ENCODE measurements at places on chromosomes 11 and 22.

- DNase-seq: no peak
These were observed 18.9 kb upstream of the YPEL1 start for GRCh38 chr22:21754523-21754922.

GRCh38 chr11:105975128-105975527 is 46.9 kb downstream of the MSANTD4 start:
- DNase-seq: no peak

GRCh38 chr11:126646701-126647557 is 291.4 kb downstream of the ST3GAL4 start:
- no peak for DNase-seq

DNA sequence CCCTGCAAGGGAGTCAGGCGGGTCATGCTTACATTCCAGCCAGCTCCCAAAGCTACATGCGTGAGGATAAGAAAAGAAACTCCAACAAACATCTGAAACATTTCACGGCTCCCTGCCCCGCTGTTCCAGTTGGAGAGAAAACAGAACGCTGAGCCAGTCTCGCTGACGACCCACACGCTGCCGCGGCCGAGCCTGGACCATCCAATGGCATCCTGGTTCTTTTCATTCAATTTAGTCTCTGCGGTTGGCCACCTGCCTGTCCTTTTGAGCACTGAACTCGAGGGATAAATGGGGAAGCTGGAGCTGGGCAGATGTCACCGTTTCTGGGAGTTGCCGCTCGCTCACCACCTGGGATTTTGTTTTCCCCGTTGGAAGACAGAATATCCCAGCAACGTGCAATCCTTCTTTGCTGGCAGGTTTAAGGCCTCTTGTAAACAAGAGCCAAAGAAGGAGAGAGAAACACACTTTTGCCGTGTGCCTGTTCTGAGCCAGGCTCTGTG is 45.3 kb upstream of the SHISAL1 start:
- no peak for DNase-seq

DNA sequence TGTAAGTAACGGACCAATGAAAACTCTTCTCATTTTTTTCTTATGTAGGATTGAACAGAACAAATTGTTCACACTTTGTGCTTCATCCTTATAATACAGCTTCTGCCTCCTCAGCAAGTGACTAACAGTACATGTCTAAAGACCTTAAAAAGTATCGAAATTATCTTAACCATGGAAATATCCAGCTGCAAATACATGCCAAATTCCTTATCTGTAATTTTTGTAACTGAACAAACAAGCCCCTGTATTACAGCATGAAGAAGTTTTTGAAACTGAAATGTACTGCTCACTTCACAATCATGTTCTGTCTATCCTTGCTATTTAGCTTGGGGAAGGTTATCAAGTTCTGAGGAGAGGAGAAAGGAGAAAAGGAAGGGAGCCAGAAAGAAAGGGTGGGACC is 20.4 kb downstream of the WT1 start:
- DNase-seq: no peak

GRCh38 chr11:75430714-75431532 is 2.1 kb downstream of the KLHL35 start:
- no peak for DNase-seq

Data from stimulated activated naive CD4-positive, alpha-beta T cell treated with Interleukin-2 at 50 U/mL for 16 hours (primary cell).